Endothelial cell (in vitro differentiated cells): ENCODE measurements at places on chromosomes 5 and 9. TPM values are rescaled to one million over a fixed set of nuclear protein-coding genes. Genes with fewer than 3 reads are reported as not detected.

IFNA13 gene
- not detected for total RNA-seq

DAB2IP gene
- total RNA-seq, result 104 TPM

QRFP gene
- not detected for total RNA-seq

CYSRT1 gene
- total RNA-seq, result 1.4 TPM

KLHL3 gene
- 200 TPM for total RNA-seq

CER1 gene
- 5.2 TPM for total RNA-seq

CEL gene
- total RNA-seq, result 4.2 TPM

STK32A gene
- total RNA-seq, result 0.87 TPM

ZSWIM6 gene
- total RNA-seq, result 77.0 TPM

PCDHB11 gene
- total RNA-seq, result 6.4 TPM

RETREG1 gene
- total RNA-seq, result 15.8 TPM

INSL6 gene
- not detected for total RNA-seq

BTNL9 gene
- 24.3 TPM for total RNA-seq

BAAT gene
- not detected for total RNA-seq

OBP2B gene
- total RNA-seq, result not detected

EIF4E1B gene
- 0.54 TPM for total RNA-seq

LRRC70 gene
- total RNA-seq, result 35.0 TPM
